Thymus (tissue), 14 donors: ENCODE measurements at places on chromosomes 2 and 18.

DNA sequence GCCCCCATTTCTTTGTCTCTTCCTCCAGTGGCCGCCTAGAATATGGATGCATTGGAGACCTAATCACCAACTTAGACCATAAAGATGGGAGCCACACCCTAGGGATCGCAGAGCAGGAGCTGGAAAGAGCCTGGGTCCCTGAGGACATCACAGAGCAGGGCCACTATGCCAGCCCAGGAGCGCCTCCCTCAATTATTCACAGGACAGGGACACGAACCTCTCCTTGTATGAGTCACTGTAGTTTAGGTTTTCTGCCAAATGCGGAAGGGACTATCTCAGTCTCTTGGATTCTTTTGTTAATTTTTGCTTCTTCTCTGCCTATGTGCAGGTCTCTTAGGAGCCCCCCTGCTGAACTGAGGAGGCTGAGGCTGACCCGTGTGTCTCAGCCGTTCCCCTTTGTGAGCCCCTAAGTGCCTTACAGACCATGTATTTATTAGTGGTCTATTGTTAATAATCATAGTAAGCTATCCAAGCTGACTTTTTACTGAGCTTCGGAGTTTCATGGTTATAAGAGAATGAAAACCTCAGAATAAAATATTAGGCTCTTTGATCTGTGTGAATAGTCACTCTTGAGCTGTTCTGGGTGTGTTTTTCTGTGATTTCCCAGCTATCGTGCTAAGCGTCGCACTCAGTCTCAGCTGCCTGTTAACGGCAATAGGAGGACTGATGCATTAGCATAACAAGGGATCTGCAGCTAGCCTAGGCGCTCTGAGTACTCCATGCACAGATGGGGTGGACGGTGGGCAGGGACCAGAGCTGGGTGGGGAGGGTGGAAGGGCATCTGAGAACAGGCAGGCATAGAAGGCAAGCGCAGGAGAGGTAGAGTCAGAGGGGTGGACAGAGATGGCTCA is 12.7 kb upstream of the PTPN4 start:
- H3K4me3 ChIP-seq: no peak overlapping the region
- no peaks in the 10 kb centered on the region for H3K4me1 ChIP-seq
- H3K27me3 ChIP-seq: peaks cover 10% of the 10 kb centered on the region
- DNase-seq: no peak

GRCh38 chr2:240836781-240837467 is 16.9 kb upstream of the KIF1A start:
- peaks cover 39% of the 10 kb centered on the region for H3K27me3 ChIP-seq
- peaks cover 4% of the 10 kb centered on the region for H3K4me1 ChIP-seq
- no peak overlapping the region for H3K27ac ChIP-seq
- H3K36me3 ChIP-seq: no peaks in the 10 kb centered on the region

GRCh38 chr2:28620291-28620793 is 124.5 kb downstream of the PLB1 start:
- no peak for DNase-seq
- H3K4me1 ChIP-seq: peaks cover 63% of the 10 kb centered on the region
- no peaks in the 10 kb centered on the region for H3K36me3 ChIP-seq
- no peak overlapping the region for H3K27ac ChIP-seq
- no peak overlapping the region for H3K4me3 ChIP-seq

DNA sequence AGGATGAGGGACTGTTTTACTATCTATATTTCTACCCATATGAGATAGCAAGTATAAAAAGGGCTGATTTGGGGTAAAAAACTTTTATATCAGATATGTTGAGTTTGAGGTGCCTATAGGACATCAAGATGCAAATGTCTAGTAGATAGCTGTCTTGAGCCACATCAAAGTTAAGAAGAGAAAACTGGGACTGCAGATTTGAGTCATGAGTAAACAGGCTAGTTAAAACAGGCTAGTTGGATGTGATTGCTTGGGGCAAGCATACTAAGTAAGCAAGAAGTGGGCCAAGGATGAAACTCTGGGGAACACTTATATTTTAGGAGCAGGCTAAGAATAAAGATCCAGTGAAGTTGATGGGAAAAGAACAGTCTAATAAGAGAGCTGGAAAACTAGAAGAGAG is 2.8 kb upstream of the SCRN3 start:
- no peak for DNase-seq
- no peak overlapping the region for H3K27ac ChIP-seq
- no peak overlapping the region for H3K4me3 ChIP-seq
- H3K4me1 ChIP-seq: peaks cover 4% of the 10 kb centered on the region
- no peaks in the 10 kb centered on the region for H3K36me3 ChIP-seq
- no peaks in the 10 kb centered on the region for H3K27me3 ChIP-seq

- H3K36me3 ChIP-seq: peaks cover 15% of the 10 kb centered on the region
- no peak for DNase-seq
- no peak overlapping the region for H3K4me3 ChIP-seq
- no peaks in the 10 kb centered on the region for H3K27me3 ChIP-seq
These were observed 7.7 kb downstream of the ZSCAN30 start for GRCh38 chr18:35282353-35282752.

- H3K27ac ChIP-seq: no peak overlapping the region
- H3K27me3 ChIP-seq: no peaks in the 10 kb centered on the region
- no peak for DNase-seq
- H3K36me3 ChIP-seq: no peaks in the 10 kb centered on the region
These were observed 134.9 kb downstream of the TFCP2L1 start for GRCh38 chr2:121150126-121150525.

- H3K27ac ChIP-seq: no peak overlapping the region
- no peak for DNase-seq
- no peaks in the 10 kb centered on the region for H3K36me3 ChIP-seq
- no peak overlapping the region for H3K4me3 ChIP-seq
- no peaks in the 10 kb centered on the region for H3K27me3 ChIP-seq
These were observed 193.3 kb downstream of the ANKRD30B start for GRCh38 chr18:14941256-14941655.

DNA sequence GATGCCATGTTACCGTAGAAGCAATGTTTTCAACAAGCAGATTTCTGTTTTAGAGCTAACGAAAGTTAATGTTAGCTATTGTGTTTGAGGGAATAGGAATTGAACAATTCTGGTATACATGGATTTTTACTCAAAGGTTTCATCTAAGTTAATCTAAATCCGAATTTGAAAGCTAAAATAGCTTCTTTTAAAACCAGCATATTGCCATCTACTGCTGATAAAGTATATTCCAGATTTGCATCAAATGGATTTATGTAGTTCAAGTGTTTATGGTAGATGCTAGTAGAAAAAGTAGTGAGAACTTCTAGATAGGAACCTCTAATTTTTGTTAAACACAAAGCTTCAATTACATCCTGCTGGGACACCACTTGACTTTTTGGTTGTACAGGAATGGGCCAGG is 1569.5 kb upstream of the NXPH2 start:
- H3K27ac ChIP-seq: no peak overlapping the region
- H3K36me3 ChIP-seq: no peaks in the 10 kb centered on the region
- DNase-seq: no peak
- H3K4me3 ChIP-seq: no peak overlapping the region
